HL-60 (cell line): ENCODE measurements at places on chromosomes 12 and 14.

- DNase-seq, result no peak
These were observed 26.5 kb upstream of the CORO1C start for GRCh38 chr12:108757856-108758255.

- no peak for DNase-seq
These were observed 60.9 kb upstream of the RFLNA start for GRCh38 chr12:124233846-124234640.

- no peak for DNase-seq
These were observed 827.2 kb downstream of the FLRT2 start for GRCh38 chr14:86357119-86357518.

DNA sequence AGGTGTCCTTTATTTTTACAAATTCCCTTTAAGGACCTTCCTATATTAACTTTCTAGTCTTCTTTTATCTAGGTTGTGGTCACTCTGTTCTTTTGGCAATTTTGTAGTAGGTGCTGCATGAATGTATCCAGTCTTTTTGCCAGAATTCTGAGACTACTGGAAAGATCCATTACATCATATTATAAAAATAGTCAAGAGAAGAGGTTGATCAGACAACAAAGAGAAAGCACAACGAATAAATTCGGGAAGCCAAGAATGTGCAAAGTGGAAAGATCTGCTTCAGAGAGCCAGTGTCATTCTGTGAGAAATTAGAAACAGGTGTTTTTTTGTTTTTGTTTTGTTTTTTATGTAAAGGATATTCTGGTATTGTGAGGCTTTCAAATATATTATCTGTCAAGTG is 15.8 kb upstream of the SLC16A7 start:
- no peak for DNase-seq

- DNase-seq, result no peak
These were observed 4.9 kb upstream of the HOXC12 start for GRCh38 chr12:53949631-53950436.

DNA sequence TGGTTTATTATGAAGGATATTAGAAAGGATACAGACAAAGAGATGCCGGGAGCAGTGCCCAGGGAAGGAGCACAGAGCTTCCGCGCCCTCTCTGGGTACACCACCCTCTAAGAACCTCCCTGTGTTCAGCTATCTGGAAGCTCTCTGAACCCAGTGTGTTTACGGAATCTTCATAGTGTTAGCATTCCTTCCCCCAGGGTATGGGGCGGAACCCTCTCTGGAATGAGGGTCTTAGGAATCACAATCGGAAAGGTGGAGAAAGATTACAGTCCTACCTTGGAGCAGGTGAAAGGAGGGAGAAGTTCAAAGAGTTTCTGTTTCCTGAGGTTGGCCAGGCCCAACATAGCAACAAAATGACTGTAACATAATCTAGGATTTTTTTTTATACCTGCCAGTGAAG is 6.8 kb upstream of the NUDT4 start:
- DNase-seq, result no peak

DNA sequence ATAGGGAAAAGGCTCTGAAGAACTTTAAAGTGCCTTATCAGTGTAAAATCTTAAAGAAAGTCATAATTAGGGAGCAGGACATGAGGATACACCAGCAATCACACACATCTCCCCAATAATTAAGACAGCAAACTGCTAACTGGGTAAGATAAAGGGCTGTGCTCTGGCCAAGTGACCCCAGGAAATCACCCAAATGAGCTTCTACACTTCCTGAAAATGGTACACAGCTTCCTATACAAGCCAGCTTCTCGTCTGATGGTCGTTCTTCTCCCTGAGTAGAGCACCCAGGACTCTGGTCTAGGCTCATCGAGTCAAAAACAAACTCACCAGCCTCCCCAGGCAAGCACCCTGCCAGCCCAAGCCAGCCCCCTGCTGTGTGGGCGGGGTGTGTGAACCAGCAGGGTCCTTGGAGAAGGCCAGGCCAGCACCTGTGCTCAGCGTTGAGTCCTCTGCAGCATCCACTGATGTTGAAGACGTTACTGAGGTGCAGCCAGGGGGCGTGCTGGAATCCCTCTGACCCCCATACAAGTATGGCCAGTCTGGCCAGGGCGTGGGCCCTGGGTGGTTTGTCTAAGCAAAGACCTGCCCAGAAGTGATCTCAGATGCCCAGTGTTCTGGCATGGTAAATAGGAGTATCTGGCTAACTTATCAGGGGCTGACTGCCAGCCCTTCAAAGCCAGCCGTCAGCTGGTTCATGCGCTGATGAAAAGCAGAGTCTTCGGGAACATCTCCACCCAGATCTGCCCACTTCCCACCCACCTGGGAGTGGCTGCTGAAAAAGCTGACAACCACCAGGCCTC is 41.4 kb downstream of the ACTN1 start:
- no peak for DNase-seq

DNA sequence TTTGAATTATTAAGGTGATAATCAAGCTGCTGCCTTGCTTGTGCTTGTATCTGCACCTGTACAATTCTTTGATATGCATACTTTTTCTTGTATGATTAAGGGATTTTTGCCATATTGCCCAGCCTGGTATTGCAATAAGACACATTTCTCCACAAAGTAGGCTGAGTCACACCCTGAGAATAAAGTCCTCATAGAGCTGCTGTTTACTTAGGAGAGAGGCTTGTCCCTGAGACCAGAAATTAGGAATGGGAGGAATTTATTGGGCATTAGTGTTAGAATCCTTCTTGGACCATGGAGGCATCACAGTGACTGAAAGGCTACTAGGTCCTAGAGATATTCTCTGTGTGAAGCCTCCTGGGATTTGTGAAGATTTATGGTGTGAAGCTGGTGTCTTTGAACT is 506.8 kb upstream of the FBXO33 start:
- no peak for DNase-seq

DNA sequence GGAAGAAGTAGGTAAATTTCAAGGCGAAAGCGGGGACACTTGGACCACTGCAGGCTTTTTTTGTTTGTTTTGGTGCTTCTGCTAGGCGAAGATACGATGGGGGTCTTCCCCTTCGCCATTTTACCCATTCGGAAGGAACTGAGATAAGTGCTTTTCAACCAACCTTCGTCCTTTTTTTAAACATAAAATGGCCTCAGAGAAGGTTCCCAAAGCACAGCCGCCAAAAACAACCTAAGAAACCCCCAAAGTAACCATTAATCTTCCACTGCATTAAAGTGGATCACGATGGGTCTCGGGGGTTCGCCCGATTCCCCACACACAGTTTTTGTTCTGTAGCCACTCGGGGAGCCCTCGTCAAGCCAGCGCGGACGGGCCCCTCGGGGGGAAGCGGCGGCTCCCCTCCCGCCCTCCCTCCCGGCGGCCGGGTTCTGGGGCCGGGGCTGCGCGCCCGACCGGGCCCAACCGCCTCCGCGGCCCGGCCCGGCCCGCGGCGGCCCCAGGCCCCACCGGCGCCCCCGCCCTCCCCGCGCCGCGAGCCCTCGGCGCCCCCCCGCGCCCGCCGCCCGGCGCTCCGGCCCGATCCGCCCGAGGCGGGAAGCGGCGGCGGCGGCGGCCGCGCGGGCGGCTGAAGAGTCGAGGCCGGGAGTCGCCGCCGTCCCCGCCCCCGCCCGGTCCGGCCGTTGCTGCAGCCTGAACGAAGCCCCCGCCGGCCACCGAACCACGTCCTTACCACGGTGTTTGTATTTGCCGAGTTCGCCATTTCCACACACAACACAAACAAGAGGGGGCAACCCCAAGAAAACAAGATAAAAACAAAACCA is 790 bp downstream of the GTF2A1 start:
- no peak for DNase-seq
